ENCODE measurements at places on chromosomes 2 and 18.

GRCh38 chr2:141038341-141038740 lies 1092.5 kb downstream of the LRP1B start:
- DNase-seq: no peak

DNA sequence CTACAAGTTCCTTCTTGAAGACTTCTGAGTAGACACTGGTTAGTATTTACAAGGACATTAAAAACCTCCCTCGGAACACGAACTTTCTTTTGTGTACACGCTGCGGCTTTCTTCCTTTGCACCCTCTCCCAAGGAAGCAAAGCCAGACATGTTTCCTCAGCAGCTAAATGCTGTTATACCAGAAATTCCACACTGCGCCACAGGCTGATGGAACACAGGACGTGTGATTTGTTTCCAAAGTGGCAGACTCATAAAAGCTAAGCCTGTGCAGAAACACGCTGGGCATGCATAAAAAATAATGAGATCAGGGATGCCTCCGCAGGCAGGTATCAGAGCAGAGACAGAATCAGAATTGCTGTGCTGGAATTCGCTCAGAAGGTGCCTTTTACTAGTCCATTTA lies 73.0 kb upstream of the RGPD5 start:
- DNase-seq: no peak

DNA sequence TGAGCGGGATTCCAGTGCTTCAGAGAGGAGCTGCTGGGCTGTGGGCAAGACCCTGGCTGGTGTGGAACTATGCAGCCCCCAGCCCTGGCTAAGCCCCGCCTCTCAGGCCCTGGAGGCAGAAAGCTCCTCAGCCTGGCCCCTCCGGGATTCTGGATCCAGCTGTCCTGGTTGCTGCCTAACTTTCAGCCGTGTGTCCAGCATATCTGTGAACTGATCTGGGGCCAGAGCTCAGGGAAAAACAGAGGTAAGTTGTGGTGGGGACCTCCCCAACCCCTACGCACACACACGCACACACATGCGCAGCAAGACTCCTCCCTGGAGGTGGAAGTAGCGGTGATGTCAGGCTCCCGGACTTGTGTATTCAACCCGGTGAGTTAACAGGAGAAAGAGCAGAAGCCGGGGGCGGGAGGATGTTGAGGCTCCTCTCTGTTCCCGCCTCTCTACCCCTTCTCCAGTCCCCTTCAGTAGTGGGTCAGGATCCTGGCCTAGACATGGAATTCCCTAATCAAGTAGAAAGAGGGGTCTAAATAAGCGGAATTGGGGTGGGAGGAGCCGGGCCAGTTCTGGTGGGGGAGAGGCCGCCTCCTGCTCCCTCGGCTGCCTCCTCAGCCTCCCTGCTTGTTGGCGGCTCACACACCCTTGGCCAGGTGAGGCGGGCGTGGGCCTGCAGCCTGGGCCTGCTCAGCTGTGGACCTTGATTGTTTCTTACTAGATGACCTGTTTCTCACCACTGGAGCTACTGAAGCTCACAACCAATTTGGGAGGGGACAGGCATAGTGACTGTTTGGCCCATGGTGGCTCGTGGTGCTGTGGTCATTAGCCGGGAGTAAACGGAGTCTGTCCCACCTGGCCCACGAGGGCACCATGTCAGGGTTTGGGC lies 33.4 kb downstream of the SIX2 start:
- DNase-seq: no peak

- no peak for DNase-seq
Measured at GRCh38 chr2:149055751-149056150, 17.3 kb downstream of the LYPD6B start.

DNA sequence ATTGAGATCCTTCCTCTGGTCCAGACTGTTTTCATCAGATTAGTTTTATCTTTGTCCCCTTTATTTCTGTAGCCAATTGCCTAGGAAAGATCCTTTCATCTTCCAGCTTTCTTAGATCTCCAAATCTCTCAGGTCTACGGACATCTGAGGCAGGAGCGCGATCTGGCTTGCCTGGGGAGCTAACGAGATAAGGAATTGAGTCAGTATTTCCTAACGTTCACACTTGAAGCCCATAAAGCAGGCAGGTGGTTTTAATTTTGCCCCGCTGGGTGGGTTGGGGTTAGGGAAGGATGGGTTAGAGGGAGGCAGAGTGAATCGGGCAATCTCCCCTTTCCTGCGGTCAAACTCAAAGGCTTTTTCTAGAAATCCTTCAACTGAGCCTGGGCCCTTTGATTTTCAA lies 727 bp upstream of the TTLL4 start:
- DNase-seq: no peak

DNA sequence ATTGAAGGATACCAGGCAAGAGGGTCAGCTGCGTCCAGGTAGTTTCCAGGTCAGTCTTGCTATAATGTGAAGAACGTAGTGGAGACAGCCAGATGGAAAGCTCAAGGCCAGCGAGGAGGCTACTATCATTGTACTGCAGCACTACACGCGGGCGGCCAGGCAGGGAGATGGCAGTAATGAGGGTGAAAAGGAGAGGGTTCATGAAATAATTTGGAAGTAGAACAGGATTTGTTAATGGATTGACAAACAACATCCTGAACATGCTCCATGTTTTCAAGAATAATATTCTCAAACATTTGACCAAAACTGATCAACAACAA lies 17.1 kb downstream of the SPIRE1 start:
- DNase-seq: no peak

Data from GM12891 (cell line).